ENCODE measurements at places on chromosomes 2 and 18.

- DNase-seq = no peak
These were observed 43.1 kb downstream of the KCTD18 start for GRCh38 chr2:200466425-200467418.

- DNase-seq = no peak
These were observed 90.1 kb downstream of the CHN1 start for GRCh38 chr2:174914853-174915760.

GRCh38 chr18:64202210-64202836 lies 53.4 kb upstream of the LINC00305 start:
- no peak for DNase-seq

GRCh38 chr2:102027036-102027980 lies 35.5 kb downstream of the IL1R2 start:
- DNase-seq = no peak

DNA sequence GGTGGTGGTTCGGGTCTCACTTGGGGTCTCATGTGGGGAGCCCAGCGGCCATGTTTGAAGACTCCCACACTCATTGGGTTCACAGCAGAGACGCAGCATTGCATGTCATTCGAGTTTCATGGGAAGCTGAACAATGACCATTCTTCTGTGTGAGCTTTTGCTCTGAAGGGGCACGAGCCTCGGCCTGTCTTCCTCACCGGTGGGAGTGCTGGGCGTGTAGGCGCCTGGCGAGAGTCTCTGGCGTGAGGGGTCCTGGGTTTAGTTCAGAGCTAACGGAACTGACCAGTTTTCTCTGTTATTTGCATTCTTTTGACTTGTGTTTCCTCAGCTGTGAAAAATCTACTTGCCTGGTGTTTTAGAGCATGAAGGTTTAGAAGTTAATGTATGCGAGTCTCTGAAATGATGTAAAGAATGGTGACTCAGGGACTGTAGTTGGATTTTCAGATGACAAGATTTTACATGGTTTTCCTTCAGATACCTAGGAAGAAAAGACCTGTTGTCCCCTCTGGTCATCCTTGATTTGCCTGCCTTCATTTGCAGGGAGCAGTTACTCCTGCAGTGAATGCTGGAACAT lies 98.1 kb downstream of the ARMC9 start:
- DNase-seq = no peak

DNA sequence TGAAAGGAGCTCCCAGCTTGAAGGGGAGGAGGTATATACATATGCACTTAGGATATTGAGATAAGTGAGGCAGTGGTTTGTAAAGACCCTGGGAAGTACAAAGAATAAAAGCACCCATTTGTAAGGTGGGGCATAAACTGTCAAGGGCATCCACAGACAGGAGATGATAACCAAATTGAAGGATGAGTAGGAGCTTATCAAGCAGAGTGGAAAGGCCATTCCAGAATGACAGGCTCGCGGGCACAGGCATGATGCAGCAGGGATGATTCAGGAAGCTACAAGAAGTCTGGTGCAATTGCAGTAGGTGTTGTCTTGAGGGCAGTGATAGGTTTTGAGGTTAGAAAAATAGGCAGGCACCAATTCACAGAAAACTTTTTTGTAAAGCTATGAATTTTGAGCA lies 504.8 kb downstream of the PIK3C3 start:
- no peak for DNase-seq

GRCh38 chr2:37306024-37306423 lies 18.6 kb downstream of the PRKD3 start:
- DNase-seq = no peak

DNA sequence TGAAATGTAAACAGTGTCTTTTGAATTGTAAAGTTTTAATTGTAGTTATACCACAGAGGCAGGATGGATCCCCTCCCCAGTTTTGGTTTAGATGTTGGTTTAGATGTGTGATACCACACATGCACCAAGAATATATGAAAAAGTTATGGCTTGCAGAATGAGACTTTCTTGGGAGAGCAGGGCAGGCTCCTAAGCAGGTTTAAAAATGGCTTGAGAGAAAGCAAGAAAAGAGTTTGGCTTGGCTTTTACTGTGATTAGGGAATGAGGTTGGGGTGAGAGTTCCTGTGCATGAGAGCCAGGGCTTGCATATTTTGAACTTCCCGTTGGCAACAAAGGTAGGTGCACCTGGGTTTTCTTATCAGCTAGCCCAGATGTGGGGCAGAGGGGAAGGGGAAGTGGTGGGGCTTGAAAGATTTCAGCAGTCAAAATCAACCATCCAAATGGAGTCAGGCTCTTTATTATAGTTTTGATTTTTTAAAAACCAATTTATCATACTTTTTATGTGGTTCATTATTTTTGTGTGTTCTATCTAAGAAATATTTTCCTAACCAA lies 246.9 kb downstream of the MTX2 start:
- DNase-seq = no peak

GRCh38 chr18:49572611-49573345 lies 10.9 kb downstream of the LIPG start:
- no peak for DNase-seq

- no peak for DNase-seq
These were observed 26.0 kb downstream of the EFHD1 start for GRCh38 chr2:232659359-232659758.

- no peak for DNase-seq
These were observed 66.7 kb downstream of the AAK1 start for GRCh38 chr2:69576880-69577279.

- no peak for DNase-seq
These were observed 203.1 kb downstream of the RAB3GAP1 start for GRCh38 chr2:135255208-135255607.

- no peak for DNase-seq
These were observed at the start of gene KCNF1 for GRCh38 chr2:10911291-10912075. Gene KCNF1, plus strand, starts transcription at chr2:10911934. Its CDS starts 493 bp downstream, at chr2:10912427.

DNA sequence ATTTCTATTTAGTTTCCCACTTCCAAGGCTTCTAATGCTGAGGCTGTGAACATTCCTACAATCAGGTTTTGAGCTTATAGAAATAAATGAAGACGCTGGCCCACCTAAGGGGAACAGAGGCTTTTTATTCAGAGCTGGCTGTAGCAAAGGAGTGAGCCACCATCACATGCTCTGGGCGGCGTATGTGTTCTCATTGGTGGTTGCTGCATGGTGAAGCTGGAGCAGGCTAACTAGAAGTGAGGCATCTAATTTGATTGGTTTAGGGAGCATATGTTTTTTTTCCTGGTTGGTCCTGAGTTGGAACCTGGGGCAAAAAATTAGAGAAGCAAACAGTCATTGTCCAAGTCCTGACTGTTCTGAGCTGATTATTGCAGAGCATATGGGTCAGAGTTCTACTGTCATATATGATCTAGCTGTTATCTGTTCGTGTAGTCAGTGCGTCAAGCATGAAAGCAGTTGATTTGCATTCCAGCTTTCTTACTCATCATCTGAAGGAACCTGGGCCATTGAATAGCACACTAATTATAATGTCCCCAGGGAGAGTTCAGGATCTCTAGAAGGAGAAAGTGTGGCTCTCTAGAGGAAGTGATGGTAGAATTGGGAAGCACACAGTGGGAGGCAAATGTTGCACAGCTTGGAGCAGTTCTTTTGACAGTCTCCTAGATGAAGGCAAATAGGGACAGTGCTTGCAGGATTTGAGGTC lies 279.6 kb downstream of the PARD3B start:
- DNase-seq = no peak

DNA sequence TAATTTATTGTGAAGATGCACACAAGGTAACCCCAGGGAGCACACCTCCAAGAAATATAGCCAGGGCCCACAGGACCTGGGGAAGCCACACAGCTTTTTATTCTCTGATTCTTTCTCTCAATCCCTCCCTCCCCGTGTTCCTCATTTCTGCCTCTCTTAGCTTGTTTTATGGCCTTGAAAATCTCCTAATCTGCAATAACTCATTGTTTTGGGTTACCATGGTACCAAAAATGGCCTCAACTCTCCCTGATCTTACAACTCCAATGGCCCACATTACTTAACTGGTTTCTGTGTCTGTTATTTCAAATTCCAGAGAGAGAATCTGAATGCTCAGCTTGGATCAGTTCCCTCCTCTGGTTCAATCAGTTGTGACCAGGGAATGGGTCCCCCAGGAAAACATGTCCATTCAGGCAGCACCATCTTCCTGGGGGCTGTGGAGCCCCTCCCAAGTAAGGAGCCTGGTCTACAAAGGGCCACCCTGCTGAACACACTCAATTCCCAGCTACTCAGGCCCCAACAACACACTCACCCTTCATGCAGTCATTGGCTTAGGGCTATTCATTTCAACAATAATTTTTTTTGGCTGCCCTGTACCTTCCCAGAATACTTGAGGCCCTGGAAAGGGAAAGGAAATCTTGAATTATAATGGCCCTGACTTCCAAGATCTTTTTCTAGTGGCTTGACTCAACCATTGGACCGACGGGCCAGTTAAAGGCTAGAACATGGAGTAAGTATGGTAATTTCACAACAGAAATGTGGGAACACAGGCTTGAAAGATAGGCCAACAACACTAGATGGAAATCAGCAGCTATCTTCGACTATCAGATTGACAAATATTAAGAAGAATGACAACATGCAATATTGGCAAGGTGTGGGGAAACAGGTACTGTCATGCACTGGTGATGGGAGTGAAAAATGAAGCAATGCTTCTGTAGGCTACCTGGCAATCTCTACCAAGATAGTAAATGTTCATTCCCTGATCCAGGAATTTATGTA lies 41.6 kb upstream of the ST3GAL5 start:
- no peak for DNase-seq

- DNase-seq = no peak
These were observed 25.8 kb downstream of the CAB39 start for GRCh38 chr2:230738391-230738811.

DNA sequence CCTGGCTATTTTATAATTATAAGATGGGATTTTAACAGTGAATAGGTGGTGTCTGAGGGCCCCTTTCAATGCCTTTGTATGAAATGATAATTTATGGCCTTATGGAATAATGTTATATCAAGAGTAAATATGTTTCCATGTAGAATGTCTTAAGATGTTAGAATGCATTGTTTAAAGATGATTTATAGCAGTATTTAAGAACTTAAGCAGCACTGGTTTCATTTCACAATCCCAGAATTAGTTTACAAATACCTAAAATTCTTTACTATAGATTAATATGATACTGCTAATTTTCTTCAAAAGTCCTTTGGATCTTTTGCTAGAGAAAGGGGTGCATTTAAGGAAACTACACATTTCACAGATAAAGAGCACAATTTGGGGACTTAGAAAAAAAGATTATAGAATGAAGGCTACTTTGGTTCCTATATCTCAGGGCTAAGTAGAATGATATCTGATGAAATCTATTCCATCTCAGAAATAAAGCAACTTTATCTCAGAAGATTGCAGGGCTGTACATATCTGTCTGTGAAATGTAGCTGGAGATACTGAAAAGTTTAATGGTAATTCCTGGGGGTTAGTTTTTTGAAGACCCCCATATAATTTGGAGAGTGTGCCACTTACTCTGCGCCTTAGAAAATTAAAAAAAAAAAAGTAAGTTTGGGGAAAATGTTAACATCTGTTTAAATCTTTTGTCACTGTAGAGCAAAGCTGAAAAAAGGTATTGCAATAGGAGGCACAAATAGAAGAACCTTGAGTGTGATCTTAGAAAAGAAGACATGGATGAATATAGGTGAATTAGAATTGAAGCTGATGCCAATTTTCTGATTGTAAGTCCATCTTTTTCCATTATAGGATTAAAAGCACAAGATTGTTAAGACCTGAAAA lies 123.4 kb downstream of the GULP1 start:
- DNase-seq = no peak

DNA sequence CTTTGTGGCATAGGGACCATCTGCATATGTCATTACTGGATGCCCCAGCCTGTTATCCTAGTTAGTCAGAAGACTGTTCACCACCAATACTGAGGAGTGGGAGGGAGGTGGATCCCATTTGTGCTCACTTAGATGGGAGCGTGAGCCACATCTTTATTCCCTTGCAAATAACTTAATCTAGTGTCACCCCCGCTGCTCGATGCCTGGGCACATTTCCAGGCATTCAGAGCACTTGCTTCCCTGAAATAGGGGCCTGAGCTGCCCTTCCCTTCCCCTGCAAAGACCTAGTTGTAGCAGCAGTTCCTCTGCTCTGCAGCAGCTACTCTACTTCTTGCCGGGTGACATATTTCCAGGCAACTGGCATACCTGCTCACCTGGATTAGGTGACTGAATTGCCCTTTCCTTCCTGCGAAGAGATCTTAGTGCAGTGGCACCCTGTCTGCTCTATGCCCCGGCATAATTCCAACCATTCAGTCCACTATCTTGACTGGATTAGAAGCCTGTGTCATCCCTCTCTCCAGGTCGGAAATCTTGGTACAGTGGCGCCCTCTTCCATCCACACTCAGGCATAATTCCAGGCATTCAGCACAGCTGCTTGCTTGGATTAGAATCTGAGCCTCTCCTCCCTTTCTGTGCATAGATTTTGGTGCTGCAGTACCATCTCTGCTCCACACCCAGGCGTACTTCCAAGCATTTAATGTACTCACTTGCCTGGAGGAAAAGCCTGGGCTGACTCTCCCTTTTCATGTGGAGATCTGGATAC lies 1389.1 kb upstream of the TMEFF2 start:
- DNase-seq = no peak

- no peak for DNase-seq
These were observed 46.3 kb downstream of the RTTN start for GRCh38 chr18:70158992-70159717.

DNA sequence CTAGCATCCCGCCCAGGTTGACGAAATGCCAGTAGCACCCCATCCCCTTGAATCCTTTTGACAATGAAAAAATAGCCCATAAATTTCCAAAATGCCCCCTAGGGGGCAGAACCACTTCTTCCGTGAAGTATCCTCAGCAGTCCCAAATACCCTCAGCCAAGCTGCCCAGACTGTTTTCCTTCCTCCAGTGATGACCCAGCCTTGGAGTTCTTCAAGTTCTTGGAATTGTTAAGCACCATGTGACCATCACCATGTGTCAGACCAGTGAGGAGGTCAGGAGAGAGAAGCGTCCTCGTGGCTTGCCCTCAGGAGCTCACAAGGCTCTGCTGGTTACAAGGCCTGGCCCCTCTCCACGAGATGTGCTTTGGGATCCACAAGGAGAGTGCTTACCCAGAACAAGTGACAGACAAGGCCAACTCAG lies 1.4 kb upstream of the SLC23A3 start:
- DNase-seq = no peak

GRCh38 chr2:15797231-15797938 lies 143.0 kb upstream of the MYCN start:
- DNase-seq = no peak

- DNase-seq = no peak
These were observed 1.1 kb upstream of the SP9 start for GRCh38 chr2:174333372-174334277.

GRCh38 chr2:121287146-121287798 lies 2.3 kb upstream of the TFCP2L1 start:
- DNase-seq = no peak

DNA sequence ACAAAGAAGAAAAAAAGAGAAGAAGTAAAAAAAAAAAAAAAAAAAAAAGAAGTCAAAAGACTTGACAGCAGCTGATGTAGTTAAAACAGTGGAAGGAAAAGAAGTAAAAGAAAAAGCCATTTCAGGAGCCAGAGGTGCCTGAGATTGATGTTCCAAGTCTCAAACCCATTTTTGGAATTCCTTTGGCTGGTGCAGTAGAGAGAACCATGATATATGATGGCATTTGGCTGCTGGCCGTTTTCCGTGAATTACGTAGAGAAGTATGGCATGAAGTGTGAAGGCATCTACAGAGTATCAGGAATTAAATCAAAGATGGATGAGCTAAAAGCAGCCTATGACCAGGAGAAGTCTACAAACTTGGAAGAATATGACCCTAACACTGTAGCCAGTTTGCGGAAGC lies 7.6 kb upstream of the CHST10 start:
- DNase-seq = no peak

All from activated gamma-delta T cell treated with anti-CD3 and anti-CD28 coated beads, Interleukin-2, amount 50 U/mL, for 16 hours (primary cell).